ENCODE measurements at places on chromosomes 1 and 21. TPM values are rescaled to one million over a fixed set of nuclear protein-coding genes. Genes with fewer than 3 reads are reported as not detected.

GRCh38 chr1:179889589-179889988, 7.5 kb downstream of the TOR1AIP1 start:
- DNase-seq, result no peak
- H3K27me3 ChIP-seq, result no peaks in the 10 kb centered on the region
- H3K4me1 ChIP-seq, result no peaks in the 10 kb centered on the region
- peaks cover 17% of the 10 kb centered on the region for H3K36me3 ChIP-seq
- no peak overlapping the region for H3K27ac ChIP-seq

GRCh38 chr1:17198476-17199258, 6.3 kb upstream of the PADI1 start:
- H3K27me3 ChIP-seq, result no peaks in the 10 kb centered on the region
- peaks cover 6% of the 10 kb centered on the region for H3K4me1 ChIP-seq
- no peak overlapping the region for H3K27ac ChIP-seq
- no peak for DNase-seq
- no peak overlapping the region for H3K4me3 ChIP-seq

GRCh38 chr1:161185732-161186311, 8.5 kb upstream of the B4GALT3 start:
- H3K27ac ChIP-seq, result no peak overlapping the region
- H3K27me3 ChIP-seq, result no peaks in the 10 kb centered on the region
- H3K36me3 ChIP-seq, result no peaks in the 10 kb centered on the region

DNA sequence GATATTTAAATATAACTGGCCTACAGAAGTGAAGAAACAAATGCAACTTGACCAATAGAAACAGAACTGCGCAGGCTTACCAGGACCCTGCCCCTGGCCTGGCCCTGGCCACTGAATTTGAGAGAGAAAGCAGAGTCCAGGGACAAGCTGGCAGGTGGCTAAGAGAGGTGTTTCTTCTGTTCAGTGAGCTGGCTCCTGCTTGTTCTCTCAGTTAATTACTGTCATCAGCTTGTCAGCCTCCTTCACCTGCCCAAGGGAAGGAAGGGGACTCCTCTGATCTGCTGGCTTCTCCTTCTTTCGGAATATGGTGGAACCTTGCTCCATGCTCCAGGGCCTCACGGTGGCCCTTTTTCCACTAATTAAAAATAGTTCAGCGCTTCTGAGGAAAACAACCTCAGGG, 388.4 kb downstream of the DISC1 start:
- no peaks in the 10 kb centered on the region for H3K36me3 ChIP-seq
- no peak for DNase-seq
- H3K4me1 ChIP-seq, result no peaks in the 10 kb centered on the region
- no peak overlapping the region for H3K27ac ChIP-seq
- H3K4me3 ChIP-seq, result no peak overlapping the region

DNA sequence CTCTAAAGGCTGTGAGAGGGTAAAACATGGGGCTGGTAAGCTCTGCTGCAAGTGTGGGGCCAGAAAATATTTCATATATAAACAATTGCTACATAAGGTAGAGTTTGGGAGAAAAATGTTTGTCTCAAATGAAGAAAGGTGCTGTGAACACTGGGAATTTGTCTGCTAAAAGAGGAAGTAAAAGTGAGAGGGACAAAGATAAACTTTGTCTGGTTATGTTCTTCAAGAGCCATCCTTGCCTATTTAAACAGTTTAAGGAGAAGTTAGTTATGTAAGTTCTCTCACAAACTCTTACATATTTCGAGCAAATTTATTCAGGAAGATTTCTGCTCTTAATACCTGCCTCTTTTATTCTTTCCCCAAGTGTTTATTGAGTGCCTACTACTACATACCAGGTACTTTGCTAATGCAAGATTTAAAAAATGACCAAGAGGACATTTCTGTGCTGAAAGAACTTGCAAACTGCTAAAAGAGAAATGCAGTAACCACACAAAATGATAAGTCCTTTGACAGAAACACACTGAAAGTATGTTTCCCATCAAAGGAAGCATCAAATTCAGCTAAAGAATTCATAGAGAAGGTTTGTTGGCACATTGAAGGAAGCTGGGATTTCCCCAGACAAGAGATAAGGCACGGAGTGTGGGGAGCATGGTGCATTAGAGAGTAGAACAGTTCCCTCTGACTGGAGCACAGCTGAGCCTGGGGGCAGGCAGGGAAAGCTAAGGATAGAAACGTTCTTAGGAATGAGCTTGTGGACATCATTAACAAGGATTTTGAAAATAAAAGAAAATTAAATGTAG, 549.1 kb downstream of the PTBP2 start:
- no peaks in the 10 kb centered on the region for H3K36me3 ChIP-seq
- no peak overlapping the region for H3K27ac ChIP-seq
- H3K4me1 ChIP-seq, result no peaks in the 10 kb centered on the region
- no peak for DNase-seq
- H3K27me3 ChIP-seq, result no peaks in the 10 kb centered on the region

DNA sequence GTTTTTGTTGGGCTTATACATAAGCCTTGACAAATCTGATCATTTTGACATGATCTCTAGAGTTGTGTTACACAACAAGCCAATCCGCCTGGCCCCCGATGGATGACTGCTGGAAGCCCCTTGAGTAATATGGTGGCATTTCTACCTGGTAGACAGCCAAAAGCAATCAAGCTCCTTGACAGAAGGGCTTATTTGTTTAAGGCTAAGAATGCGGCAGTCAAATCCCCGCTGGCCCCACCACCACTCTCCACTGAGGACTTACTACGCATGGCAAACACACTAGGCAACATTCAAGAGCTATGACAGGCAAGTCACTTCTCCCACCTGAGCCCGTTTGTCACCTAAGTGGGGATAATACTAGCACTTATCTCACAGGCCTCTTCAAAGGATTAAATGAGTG, 33.4 kb upstream of the C1orf198 start:
- H3K4me1 ChIP-seq, result no peaks in the 10 kb centered on the region
- DNase-seq, result no peak
- H3K4me3 ChIP-seq, result no peak overlapping the region
- no peak overlapping the region for H3K27ac ChIP-seq
- no peaks in the 10 kb centered on the region for H3K36me3 ChIP-seq

GRCh38 chr1:29342351-29342750, 106.0 kb downstream of the PTPRU start:
- no peak for DNase-seq
- peaks cover 15% of the 10 kb centered on the region for H3K27me3 ChIP-seq
- no peaks in the 10 kb centered on the region for H3K4me1 ChIP-seq
- no peak overlapping the region for H3K27ac ChIP-seq
- no peaks in the 10 kb centered on the region for H3K36me3 ChIP-seq

DNA sequence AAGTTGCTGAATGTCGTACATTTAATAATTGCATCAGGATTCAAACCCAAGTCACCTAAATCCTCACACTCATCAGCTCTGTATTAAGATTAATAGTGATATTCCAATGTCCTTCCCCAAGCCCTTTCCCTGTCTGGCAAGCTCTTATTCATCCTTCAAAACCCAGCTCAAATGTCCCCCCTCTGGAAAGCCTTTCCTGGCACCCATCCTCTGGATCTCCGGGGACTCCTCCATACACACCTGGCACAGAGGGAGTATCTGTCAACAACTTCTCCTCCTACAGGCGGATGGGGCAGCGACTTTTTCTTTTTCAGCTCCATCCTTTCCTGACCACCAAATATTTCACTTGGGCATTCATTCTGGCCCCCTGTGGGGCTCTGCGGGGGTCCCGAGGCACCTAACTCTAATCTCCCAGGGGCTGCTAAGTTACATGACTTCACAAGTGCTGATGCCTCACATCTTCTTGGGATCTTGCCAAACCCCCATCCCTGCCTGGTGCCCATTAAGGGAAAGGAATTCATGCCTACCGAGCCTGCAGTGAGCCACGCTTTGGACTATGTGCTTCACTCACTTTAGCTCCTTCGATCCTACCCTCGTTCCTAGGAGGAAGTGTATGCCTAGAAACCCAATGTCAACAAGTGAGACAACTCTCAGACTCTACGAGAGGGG, 15.2 kb downstream of the TINAGL1 start:
- 0 out of 2 replicates have a peak overlapping the region, but pooled peaks have one; percentile 4 for H3K4me3 ChIP-seq
- H3K27ac ChIP-seq, result no peak overlapping the region
- 0 out of 2 replicates have a peak, but pooled peaks cover 3% of the 10 kb centered on the region for H3K36me3 ChIP-seq
- H3K4me1 ChIP-seq, result peaks cover 63% of the 10 kb centered on the region
- no peaks in the 10 kb centered on the region for H3K27me3 ChIP-seq
- no peak for DNase-seq

DNA sequence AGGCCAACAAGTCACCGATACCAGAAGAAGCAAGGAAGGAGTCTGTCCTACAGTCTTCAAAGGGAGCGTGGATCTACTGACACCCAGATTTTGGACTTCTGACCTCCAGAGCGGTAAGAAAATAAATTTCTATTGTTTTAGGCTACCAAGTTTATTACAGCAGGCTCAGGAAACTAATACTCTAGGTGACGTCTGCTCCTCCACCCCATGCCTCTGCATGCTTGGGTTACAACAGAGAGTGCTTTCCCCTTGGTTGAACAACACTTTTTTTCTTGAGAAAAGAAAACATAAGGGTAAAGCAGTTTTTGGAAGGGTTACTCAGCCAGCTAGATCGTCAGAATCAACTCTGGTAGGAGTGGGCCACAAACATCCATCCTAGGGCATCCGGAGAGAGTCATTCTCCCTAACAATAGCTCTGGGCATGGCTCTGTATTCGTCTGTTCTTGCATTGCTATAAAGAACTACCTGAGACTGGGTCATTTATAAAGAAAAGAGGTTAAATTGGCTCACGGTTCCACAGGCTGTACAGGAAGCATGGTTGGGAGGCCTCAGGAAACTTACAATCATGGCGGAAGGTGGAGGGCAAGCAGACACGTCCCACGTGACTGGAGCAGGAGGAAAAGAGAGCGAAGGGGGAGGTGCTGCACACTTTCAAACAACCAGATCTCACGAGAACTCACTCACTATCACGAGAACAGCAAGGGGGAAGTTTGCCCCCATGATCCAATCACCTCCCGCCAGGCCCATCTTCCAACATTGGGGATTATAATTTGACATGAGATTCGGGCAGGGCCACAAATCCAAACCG, 22.2 kb upstream of the DNAJC11 start:
- H3K4me1 ChIP-seq, result peaks cover 21% of the 10 kb centered on the region
- no peak overlapping the region for H3K27ac ChIP-seq
- H3K36me3 ChIP-seq, result no peaks in the 10 kb centered on the region
- no peak overlapping the region for H3K4me3 ChIP-seq

- no peak overlapping the region for H3K27ac ChIP-seq
- H3K27me3 ChIP-seq, result no peaks in the 10 kb centered on the region
- no peaks in the 10 kb centered on the region for H3K36me3 ChIP-seq
These were observed 137.6 kb upstream of the USP24 start for GRCh38 chr1:55352811-55353180.

ANXA9 gene
- 2.7 TPM for total RNA-seq

- peaks cover 5% of the 10 kb centered on the region for H3K27me3 ChIP-seq
- H3K27ac ChIP-seq, result no peak overlapping the region
- H3K36me3 ChIP-seq, result no peaks in the 10 kb centered on the region
- DNase-seq, result no peak
These were observed 217.6 kb downstream of the LTN1 start for GRCh38 chr21:28775071-28775470.

NDUFV3 gene
- 35.2 TPM for total RNA-seq

DNA sequence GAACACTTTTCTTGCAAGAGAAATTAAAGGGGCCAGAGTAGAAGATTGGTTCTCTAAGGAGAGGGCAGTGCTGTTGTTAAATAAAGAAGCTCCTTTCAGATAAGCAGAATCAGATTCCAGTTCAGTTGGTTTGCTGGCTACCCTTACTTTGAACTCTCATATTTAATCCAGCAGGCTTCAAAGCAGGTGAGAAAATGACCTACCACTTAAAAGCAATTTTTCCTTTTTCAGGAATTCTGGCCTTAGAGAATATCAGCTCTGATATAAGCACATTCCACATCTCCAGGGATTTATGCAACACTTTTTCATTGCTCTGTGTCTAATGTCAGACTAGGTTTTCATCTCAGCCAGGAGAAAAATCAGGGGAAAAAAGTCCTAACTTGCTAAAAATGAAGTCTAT, 28.7 kb downstream of the WNT2B start:
- H3K4me3 ChIP-seq, result no peak overlapping the region
- H3K27ac ChIP-seq, result no peak overlapping the region
- H3K4me1 ChIP-seq, result no peaks in the 10 kb centered on the region
- H3K27me3 ChIP-seq, result no peaks in the 10 kb centered on the region
- DNase-seq, result no peak
- H3K36me3 ChIP-seq, result no peaks in the 10 kb centered on the region

LDLRAD1 gene
- 0.30 TPM for total RNA-seq

FMOD gene
- not detected for total RNA-seq

DNA sequence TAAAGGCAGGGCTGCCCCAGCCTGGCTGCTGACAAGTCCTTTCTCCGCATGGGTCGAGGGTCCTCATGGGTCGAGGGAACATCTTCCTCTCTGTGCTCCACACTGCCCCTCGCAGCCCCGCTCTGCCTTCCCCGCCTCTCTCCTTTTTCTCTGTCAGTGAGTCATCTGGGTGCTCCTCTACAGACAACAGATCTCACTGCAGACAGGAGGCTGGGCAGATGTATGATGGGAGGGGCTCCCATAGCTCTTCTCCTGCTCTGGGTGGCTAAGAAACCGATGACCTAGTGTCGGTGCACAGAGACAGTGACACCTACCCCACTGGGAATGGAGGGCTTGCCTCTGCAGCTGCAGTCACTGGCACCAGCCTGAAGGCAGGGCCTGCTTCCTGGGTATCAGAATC, 5.5 kb downstream of the KCNA10 start:
- no peak overlapping the region for H3K27ac ChIP-seq
- no peak for DNase-seq
- no peaks in the 10 kb centered on the region for H3K27me3 ChIP-seq
- H3K4me1 ChIP-seq, result peaks cover 5% of the 10 kb centered on the region
- H3K4me3 ChIP-seq, result no peak overlapping the region
- H3K36me3 ChIP-seq, result no peaks in the 10 kb centered on the region

GRCh38 chr1:234990874-234991801, 137.5 kb downstream of the TOMM20 start:
- no peak for DNase-seq
- H3K27ac ChIP-seq, result no peak overlapping the region
- H3K36me3 ChIP-seq, result no peaks in the 10 kb centered on the region
- H3K4me3 ChIP-seq, result no peak overlapping the region
- no peaks in the 10 kb centered on the region for H3K27me3 ChIP-seq

DNA sequence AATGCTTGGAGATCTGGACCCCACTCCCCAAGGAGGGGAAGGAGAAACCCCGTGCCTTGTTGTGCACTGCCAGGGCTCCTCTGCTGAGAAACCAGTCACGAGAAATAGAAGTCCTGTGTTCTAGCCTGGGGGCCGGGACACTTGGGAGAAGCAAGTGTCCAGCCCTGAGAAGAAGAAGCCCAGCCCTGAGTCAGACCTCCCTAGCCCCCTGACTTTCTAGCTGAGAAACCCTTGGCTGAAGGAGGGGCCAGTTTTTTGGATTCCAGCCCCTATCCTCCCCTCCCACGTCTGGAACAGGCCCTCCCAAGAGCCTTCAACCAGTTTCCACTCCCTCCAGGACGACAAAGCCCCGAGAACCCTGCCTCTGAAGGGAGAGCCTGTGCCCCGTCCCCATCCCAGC, 100.5 kb downstream of the NAV1 start:
- H3K27me3 ChIP-seq, result peaks cover 6% of the 10 kb centered on the region
- no peak for DNase-seq
- no peak overlapping the region for H3K4me3 ChIP-seq
- no peak overlapping the region for H3K27ac ChIP-seq

GRCh38 chr1:46097149-46097472, 35.3 kb downstream of the PIK3R3 start:
- H3K4me1 ChIP-seq, result no peaks in the 10 kb centered on the region
- H3K27me3 ChIP-seq, result no peaks in the 10 kb centered on the region
- no peaks in the 10 kb centered on the region for H3K36me3 ChIP-seq
- H3K27ac ChIP-seq, result no peak overlapping the region
- no peak overlapping the region for H3K4me3 ChIP-seq
